Stimulated activated CD4-positive, alpha-beta T cell treated with anti-CD3 and anti-CD28 coated beads, TNF-alpha, amount 100 ng/mL, for 48 hours (primary cell): ENCODE measurements at places on chromosomes 16 and 17.

DNA sequence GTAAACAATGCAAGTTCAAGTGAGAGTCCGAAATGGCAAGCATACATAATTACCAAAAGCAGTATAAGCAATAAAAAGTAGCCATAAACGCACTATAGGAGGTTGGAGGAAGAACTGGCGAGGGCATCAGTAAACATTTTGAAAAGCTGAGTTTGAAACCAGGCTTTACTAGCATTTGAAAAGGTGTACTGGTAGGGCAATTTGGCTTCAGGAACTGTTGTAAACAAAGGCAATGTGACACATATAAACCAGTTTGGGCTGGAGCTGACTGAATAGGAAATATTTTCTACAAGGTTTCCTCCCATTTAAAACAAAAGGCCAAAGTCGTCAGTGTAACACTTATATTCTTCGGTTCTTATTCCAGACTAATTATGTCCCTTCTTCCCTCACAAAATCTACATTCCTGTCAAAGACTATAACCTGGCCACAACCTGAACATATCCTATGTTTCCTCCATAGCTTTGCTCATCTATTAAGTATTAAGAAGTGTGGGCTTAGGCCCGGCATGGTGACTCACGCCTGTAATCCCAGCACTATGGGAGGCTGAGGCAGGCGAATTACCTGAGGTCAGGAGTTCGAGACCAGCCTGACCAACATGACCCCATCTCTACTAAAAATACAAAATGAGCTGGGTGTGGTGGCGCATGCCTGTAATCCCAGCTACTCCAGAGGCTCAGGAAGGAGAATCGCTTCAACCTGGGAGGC, 7.8 kb downstream of the CBX1 start:
- DNase-seq: no peak

DNA sequence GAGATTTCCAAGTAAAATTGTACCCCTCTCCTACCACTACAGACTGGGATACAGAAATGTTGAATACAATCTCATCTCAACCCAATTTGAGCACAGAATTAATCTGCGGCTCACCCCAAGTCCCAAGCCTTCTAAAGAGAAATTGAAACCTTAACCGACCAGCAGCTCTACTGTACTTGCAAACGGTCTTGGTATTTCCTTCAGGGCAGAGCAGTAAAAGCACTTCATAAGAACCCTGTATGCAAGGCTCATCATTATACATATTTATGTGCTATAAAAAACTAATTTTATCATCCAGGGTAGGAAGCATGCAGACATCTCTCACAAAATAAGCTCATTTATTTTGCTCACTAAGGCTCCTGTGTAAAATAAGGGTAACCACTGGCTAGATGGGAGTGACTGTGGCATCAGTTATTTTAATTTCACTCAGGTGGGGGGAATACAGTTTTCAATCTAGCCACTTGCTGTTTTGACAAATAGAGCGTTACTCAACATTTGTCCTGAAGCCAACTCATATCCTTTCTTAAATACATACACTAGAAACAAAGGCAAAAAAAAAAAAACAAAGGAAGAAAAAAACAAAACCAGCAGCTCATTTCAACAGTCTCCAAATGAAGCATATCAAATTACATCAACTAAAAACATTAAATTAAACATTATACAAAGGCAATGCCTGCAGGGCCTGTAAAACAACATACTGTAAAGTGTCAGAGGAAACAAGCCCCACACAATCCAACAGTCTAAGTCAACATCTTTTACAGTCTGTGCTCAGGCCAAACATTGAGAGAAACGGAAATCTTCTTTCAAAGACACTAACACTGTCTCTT, 65.0 kb downstream of the PARN start:
- no peak for DNase-seq

DNA sequence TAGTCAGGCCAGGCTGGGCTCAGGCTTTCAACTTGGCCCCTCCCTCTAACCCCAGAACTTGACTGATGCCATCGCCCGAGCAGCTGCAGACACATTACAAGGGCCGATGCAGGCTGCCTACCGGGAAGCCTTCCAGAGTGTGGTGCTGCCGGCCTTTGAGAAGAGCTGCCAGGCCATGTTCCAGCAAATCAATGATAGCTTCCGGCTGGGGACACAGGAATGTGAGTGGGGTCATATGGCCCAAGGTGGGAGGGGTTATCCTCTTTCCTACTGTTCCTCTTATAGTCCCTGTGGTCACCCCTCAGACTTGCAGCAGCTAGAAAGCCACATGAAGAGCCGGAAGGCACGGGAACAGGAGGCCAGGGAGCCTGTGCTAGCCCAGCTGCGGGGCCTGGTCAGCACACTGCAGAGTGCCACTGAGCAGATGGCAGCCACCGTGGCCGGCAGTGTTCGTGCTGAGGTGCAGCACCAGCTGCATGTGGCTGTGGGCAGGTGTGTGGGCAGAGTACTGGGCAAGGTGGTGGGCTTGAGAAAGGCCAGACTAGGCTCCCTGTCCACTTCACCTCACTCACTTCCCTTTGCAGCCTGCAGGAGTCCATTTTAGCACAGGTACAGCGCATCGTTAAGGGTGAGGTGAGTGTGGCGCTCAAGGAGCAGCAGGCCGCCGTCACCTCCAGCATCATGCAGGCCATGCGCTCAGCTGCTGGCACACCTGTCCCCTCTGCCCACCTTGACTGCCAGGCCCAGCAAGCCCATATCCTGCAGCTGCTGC, 2.1 kb upstream of the NRN1L start:
- DNase-seq: no peak

DNA sequence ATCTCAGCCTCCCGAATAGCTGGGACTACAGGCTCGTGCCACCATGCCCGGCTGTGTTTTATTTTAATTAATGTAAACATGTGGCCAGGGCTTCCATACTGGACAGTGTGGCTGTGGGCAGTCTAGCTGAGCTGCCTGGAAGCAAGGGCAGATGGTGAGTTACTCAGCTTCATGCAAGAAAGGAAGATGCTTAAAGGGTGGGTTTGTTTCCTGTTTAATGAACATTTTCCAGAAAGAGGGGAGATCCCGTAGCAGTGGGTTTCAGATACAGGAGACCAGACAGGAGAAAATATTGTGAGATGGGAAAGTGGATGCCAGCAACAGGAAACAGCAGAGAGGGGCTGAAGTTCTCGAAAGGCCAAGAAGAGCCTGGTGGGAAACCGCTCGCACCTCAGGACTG, 7.3 kb downstream of the MAPK8IP3 start:
- DNase-seq: no peak

GRCh38 chr17:7064261-7064660, 15.8 kb downstream of the CLEC10A start:
- DNase-seq: no peak
